ENCODE measurements at places on chromosomes 12 and 14.
A peak's percentile ranks its signal among the peaks of the same experiment; 100 is the strongest.

DNA sequence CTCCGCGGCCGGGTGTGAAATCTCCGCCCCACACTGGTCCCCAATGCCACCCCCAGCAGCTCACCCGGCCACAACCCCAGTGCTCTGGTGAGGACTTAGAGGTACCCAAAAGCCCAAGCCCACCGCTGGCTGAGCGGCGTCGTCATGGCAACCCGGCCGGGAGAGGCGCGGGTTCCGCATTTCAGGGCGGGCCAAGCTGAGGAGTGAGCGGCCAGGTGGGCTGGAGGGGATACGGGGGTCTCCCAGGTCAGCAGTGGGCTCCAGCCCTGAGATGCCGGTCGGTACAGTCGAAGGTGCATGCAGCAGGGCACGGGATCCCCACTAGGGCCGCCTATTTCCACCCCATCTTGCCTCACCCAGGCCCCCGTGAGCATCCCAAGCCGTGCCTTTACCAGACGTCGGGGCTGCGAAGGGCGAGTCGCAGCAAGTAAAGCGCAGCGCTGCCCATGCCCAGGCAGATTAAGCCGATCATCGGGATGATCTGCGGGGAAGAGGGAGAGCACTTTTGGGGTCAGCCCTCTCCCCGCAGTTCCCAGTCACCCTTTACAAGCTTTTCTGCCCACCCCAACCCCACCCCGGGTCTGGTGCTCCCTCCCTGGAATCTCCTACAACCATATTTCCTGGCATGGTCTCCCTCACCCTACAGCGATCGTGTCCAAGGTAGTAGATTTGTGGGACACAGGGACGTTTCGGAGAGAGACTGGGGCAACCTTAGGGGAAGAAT, 6.9 kb downstream of the SHMT2 start:
- DNase-seq: peak; percentile 56

DNA sequence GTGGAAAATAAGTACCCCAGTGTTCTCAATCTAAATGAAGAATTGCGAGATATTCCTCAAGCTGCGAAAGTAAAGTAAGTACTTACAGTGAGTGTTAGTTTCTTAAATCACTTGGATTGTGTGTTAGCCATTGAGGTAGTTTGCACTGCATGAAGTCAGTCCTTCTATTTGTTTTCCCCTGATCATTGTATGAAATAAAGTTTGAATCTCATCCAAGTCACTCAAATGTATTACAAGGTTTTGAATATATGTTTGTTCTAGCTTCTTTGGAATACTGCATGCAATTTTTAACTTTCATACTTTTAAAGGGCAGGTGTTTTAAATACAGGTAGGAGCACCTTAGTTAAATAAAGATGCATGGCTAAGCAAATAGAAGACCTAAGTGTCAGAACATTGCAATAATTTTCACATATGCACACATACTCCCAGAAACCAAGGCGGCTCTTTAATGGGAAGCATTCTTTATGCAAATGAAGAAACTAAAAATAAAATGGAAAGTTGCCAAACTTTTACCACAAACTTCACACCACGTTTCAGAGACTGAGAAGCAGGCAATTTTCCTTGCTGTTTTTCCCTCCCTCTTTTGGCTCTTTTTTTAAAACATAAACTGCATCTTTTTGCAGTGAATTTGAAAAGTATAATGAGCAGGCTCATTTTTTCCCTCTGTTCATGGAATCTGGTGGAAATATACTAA, 105.6 kb downstream of the GPR135 start:
- no peak for DNase-seq

DNA sequence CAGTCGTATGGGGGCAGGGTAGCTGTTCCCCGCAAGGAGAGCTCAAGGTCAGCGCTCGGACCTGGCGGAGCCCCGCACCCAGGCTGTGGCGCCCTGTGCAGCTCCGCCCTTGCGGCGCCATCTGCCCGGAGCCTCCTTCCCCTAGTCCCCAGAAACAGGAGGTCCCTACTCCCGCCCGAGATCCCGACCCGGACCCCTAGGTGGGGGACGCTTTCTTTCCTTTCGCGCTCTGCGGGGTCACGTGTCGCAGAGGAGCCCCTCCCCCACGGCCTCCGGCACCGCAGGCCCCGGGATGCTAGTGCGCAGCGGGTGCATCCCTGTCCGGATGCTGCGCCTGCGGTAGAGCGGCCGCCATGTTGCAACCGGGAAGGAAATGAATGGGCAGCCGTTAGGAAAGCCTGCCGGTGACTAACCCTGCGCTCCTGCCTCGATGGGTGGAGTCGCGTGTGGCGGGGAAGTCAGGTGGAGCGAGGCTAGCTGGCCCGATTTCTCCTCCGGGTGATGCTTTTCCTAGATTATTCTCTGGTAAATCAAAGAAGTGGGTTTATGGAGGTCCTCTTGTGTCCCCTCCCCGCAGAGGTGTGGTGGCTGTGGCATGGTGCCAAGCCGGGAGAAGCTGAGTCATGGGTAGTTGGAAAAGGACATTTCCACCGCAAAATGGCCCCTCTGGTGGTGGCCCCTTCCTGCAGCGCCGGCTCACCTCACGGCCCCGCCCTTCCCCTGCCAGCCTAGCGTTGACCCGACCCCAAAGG, 804 bp downstream of the GAPDH start:
- peak; percentile 44 for DNase-seq

GRCh38 chr12:51008329-51009055, 17.7 kb downstream of the SLC11A2 start:
- DNase-seq: no peak

DNA sequence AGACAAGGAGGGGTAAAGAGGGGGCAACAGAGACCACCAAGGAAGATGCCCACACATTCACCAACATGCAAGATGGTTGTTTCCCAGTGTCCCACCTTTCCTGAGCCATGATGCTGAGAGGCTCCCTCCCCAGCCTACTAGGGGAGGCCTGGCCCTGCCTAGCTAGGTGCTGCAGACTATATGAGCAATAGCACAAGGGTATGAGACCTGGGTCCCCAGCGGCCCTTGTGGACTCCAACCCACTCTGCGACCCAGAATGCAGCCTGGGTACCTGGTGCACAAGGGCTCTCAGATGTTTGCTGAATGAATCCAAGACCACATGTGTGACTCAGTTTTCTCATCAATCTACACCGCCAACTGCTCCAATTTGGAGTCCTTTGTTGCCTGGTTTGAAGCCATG, 13.9 kb downstream of the TGFB3 start:
- no peak for DNase-seq

GRCh38 chr14:105500726-105501101, 9.7 kb downstream of the TEDC1 start:
- DNase-seq: no peak

DNA sequence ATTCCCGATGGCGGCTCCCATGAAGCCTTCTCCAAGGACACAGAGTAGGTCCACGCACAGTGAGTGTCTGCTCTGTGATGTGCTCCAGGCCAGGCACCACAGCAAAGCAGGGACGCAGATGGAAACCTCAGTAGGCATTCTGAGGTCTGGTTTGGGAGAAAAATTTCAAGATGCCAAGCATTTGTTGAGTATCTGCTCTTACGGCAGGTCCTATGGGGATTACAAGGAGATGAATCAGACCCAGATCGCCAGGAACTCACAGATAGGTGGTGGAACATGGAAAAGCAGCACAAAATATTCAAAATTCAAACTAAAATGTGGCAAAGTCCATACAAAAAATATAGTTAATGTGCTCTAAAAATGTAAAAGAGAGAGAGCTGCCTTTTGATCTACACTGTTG, 684.9 kb upstream of the TMEM132C start:
- DNase-seq: no peak

DNA sequence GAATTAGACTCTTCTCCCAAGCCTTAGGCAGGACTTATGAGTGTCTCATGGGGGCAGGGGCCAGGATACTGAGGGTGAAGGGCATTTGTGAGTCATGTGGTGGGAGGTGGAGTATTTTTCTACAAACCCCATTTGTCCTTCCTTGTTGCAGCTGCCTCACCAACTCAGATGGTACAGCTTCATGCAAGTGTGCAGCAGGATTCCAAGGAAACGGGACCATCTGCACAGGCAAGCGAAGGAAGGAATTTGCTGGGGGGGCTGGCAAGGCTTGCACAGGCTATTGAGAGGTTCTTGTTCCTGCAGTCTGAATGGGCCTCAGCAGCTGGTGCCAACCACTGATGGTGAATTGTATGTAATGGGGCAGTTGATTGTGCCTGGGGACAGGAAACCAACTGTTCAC, 125.1 kb downstream of the STAB2 start:
- DNase-seq: no peak

GRCh38 chr14:92372230-92372629, 49.3 kb downstream of the SLC24A4 start:
- DNase-seq: no peak

DNA sequence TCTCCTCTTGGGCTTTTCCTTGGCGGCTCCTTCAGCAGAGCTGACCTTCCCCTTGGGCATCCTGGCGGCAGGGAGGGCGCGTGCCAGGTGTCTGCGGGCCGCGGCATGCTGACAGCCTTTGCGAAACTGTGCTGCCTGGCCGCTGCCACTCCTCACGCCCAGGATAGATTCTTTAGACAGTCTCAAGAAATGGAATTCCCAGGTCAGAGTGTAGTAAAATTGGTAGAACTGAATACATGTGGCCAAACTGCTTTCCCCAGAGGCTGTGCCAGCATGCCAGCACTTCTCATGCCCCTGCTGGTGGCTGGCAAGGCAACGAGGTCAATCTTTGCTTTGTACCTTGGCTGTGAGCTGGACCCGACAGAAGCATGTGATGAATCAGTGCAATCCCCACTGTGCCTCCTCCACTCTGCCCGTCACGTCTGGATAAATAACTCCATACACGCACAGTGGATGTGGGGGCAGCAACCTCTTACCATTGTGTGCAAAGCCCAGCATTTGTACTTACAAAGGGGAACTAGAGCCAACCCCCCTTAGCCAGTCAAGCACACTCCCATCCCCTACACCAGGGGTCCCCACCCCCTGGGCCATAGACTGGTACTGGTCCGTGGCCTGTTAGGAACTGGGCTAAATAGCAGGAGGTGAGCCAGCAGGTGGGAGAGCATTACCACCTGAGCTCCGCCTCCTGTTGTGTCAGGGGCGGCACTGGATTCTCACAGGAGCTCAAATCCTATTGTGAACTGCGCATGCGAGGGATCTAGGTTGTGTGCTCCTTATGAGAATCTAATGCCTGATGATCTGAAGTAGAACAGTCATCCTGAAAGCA, 90.9 kb downstream of the ACTN1 start:
- no peak for DNase-seq

- no peak for DNase-seq
Measured at GRCh38 chr14:77340389-77340788, 19.6 kb downstream of the GSTZ1 start.

DNA sequence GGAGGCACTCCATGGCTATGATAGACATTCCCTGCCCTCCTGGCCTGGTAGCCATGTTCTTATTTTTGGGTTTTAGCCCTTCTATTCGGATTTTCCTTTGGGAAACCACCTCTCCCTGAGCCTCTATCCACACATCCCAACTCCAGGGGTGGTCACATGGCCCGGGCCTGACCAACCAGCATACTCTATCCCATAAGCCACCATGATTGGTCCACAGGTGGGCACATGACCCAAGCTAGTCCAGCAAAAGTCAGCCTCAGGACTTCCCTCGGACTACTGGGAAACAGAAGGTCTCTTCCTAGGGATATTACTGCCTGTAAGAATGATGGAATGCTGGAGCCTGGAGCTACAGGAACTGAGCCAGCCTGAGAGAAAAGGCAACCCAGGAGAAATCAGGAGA, 12.5 kb downstream of the PRIMA1 start:
- no peak for DNase-seq

DNA sequence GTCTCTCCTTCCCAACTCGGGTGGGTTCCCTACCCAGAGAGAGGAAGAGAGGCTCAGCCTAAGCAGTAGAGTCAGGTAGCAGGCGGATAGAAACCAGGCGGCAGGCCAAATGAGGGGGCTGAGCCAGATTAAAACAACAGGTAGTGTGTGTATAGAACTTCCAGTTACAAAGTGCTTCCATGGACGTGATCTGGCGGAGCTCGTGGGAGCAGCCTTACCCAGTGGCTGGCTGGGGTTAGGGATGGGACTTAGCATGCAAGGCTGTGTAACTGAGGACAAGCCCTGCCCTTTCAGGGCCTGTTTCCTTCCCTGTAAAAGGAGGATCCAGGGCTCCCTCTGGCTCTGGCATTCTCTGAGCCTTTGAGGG, 8.3 kb downstream of the KRT80 start:
- no peak for DNase-seq

GRCh38 chr12:6644257-6644596, 3.0 kb downstream of the ACRBP start:
- no peak for DNase-seq

DNA sequence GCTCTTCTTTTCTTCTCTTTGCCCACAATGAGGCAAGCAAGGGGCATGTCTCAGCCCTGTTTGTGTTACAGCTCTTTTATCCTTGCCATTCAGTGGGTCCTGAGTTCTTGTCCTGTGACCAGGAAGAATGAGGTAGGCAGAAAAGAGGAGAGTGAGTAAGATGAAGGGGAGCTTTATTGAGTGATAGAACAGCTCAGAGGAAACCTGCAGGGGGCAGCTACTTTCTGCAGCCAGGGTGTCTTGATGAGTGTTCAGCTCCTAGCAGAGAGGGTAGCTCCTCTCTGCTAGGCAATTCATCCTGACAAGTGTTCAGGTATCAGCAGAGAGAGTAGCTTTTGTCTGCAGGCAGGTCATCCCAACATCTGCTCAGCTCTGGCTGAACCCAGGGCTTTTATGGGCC, 41.0 kb downstream of the HSD17B6 start:
- no peak for DNase-seq

- no peak for DNase-seq
Measured at GRCh38 chr12:10362828-10363657, 26.8 kb downstream of the KLRK1 start.

GRCh38 chr12:131345521-131346436, 365.1 kb upstream of the SFSWAP start:
- DNase-seq: no peak

GRCh38 chr14:29953501-29953900, 25.9 kb upstream of the PRKD1 start:
- DNase-seq: no peak

GRCh38 chr12:49108958-49109404, 1.7 kb downstream of the LMBR1L start:
- no peak for DNase-seq

DNA sequence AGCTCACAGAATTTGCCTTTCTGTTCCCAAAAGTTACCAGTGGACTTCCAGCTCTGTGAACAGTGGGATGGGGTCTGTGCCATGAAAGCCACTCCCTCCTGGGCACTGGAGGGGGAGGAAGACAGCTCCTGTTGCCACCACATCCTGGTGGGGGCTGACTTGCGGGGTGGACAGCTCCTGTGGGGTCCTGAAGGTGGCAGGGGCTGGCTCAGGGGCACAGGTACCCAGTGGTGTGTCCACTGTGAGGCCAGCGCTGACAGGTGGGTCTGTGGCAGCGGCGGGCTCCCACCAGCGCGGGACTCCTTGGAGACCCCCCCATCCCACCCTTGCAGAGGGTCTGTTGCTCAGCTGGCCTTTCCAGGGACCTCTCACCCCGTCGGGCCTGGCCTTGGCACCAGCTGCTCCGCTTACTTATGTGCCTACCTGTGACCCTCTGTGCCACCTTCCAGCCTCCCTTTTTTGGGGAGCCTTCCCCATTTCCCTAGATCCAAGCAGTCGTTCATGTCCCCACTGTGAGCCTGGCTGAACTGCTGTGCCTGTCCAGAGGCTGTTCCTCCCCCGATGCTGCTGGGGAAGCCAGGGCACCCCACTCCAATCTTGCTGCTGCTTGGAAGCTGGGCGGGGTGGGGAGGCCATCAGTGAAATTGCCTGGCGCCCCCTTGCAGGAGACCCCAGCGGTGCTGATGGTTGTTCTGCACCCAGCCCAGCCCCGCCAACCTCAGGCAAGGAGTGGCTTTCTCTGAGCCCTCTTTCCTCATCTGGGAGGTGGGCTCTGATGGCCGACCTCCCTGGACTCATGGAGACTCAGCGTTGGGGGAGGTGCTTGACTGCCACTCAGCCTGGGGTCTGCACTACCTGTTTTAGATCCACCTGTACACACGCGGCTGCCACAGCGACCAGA, 2.2 kb downstream of the TEDC1 start:
- DNase-seq: no peak

GRCh38 chr12:2514038-2514340, 280.8 kb upstream of the FKBP4 start:
- no peak for DNase-seq

All from naive B cell (primary cell).